ENCODE measurements at places on chromosomes 12 and 14.

DNA sequence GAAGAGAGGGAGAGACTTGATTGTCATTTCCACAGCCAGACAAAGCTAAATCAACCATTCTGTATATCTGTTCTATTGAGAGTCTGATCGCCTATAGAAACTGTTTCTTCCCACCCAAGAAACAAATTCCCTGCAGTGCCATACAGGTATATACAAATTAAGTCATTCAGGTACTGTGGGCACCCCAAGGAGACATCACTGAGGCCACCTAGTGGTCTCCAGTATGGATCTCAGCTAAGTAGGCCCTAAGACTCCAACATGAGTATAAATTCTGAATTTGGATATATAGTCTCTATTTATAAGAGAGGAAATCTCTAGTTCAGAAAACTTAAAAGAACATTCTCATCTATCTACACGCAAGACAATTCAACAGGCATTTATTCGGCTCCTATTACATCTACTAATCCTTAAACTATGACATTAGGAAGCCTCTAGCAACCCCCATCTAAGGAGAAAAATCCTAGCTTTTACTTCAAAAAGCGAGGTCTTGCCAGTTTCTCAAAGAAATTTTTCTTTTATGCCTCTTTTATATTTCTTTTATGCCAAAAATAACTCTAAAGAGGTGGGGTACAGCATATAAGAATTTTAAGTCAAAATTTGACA is 62.6 kb downstream of the DCAF5 start:
- peak; percentile 78 for DNase-seq

- DNase-seq: no peak
These were observed 116.0 kb upstream of the BTG1 start for GRCh38 chr12:92261692-92262091.

- peak; percentile 9 for DNase-seq
These were observed 226.7 kb downstream of the GXYLT1 start for GRCh38 chr12:41917938-41918341.

GRCh38 chr12:111428728-111429175 is 23.0 kb downstream of the SH2B3 start:
- DNase-seq: no peak

DNA sequence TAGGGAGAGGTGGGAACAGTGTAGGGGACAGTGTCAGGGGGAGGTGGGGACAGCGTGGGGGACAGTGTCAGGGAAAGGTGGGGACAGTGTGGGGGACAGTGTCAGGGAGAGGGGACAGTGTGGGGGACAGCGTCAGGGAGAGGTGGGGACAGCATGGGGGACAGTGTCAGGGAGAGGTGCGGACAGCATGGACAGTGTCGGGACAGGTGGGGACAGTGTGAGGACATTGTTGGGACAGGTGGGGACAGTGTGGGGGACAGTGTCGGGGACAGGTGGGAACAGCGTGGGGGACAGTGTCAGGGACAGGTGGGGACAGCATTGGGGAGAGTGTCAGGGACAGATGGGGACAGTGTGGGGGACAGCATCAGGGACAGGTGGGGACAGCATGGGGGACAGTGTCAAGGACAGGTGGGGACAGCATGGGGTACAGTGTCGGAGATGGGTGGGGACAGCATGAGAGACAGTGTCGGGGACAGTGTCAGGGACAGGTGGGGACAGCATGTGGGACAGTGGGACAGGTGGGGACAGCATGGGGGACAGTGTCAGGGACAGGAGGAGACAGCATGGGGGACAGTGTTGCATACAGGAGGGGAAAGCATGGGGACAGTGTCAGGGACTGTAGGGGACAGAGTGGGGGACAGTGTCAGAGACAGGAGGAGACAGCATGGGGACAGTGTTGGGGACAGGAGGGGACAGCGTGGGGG is 139.0 kb downstream of the TMEM121 start:
- DNase-seq: no peak

All from epithelial cell of esophagus (primary cell).